ENCODE measurements at places on chromosomes 2 and 18.
A peak's percentile ranks its signal among the peaks of the same experiment; 100 is the strongest.

- no peak for DNase-seq
Observed at GRCh38 chr2:101512993-101513392, 38.1 kb upstream of the RFX8 start.

GRCh38 chr18:42326752-42327151 lies 371.7 kb downstream of the PIK3C3 start:
- no peak for DNase-seq

DNA sequence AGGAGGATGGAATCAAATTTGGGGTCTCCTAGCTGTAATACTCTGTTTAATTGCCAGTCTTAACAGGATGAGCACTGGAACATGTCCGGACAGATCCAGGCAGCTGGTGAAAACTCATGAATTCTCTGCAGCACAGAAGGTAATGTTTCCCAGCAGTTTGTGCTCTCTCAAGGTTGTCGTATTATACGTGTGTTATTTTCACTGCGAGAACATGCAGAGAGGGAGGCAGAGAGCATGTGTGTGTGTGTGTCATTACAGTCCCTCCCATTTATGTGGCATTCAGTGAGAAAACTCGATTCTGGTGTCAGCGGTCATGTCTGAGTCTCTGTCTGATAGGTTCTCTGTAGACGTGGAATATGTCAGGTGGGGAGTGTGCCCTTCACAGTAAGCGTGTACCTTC lies 150.2 kb upstream of the POU3F3 start:
- DNase-seq: no peak

DNA sequence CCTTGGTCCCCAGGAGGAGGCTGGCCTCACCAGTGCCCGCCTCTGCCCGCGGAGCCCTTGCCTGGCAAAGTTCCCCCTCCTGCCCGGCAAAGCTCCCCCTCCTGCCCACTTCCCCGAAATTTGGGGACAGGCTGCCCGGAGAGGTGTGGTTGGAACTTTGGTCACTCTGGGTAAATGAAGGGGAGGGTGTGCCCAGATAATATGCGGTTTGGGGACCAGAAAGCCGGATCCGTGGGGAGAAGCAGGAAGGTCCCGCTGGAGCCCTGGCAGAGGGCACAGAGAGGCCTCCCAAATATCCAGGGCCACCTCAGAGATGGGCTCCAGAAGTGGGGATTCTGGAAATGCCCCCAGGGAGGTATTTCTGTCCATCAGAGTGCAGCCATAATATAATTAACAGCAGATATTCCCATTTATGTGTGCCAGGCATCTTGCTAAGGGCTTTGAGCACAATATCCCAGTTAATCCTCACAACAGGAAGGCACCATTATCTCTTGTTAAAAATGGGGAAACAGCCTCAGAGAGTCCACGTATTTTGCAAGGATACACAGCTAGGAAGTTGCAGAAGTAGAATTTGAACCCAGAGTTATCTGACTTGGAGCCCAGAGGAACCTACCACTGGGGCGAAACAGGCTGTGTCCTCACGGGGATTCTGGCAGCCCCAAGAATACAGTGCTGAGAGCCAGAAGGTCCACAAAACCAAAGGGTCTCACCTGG lies 914 bp downstream of the STEAP3 start:
- no peak for DNase-seq

GRCh38 chr2:96342085-96342484 lies 6.5 kb downstream of the NCAPH start:
- no peak for DNase-seq

DNA sequence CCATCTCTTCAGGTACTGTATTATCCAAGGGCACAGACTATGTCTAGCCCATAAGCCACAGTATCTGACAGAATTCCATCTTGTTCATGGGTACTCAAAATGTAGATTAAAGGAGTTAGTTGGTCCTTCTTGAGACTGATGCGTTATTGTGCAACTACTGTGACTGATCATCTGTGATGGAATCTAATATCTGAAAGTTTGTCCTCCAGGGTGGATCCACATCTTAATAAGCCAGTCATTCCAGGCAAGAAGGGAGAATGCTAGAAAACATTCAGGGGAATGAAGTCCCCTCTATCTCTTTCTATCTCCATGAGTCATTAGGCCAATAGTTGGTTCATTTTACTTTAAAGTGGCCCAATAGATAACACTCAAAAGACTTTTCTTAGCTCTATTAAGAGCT lies 252.6 kb downstream of the EXOC6B start:
- DNase-seq: no peak

GRCh38 chr2:4745056-4745991 lies 946.9 kb upstream of the SOX11 start:
- DNase-seq: no peak

DNA sequence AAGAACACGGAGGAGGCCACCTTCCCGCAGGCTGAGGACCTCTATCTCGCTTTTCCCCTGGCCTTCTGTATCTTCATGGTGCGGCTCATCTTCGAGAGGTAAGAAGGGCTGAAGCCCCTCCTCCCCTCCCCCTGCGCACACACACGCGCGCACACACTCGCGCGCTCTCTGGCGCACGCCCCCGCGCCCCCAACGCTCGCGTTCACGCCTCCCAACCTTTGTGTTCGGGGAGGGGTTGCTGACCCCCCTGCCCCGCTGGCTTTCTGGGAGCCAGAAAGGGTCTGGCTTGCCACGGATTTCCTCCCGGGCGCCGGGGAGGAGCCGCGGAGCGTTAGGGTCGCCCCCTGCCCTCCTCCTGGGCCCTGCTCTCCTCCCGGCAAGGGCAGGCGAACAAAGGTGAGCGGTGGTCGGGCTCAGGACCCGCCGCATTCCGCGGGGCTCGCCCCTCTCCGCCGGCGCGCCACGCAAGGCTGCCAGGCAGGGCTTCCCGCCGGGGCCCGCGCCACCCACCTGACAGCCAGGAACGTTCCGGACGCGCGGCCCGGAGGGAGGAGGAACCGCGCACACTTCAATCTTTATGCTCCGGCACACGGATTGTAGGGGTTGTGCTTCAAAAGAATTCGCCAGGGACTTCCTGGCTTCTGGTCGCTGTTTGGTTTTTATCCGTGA lies 583 bp downstream of the CERS6 start:
- DNase-seq: no peak

DNA sequence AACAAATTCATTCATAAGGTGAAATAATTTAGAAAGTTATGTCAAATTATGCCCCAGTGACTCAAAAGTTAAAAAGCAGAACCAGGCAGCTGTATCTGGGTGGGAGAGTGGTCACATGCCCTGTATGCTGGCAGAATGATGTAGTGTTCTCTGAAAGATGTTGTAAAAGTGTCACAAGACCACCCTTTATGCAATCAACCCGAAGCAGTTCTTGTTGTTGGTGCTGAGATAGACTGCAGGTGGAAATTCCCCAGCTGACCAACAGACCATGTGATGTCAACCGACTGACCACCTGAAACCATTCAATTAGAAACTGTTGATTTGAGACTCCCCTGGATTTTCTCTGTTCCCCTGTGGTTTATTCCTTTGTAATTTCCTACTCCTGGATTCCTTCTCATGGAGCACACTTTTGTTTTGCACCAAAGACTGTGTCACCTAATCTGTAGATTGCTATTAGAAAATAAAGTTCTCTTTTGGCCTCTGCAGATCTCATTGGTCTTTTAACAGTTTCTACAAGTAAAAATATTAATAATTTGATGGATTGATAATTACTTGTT lies 1341.3 kb upstream of the LRRTM1 start:
- DNase-seq: no peak

- DNase-seq: peak; percentile 21
Observed at GRCh38 chr2:170582751-170583463, 132.2 kb upstream of the SP5 start.

- DNase-seq: no peak
Observed at GRCh38 chr2:41735476-41735875, 312.3 kb upstream of the PKDCC start.

DNA sequence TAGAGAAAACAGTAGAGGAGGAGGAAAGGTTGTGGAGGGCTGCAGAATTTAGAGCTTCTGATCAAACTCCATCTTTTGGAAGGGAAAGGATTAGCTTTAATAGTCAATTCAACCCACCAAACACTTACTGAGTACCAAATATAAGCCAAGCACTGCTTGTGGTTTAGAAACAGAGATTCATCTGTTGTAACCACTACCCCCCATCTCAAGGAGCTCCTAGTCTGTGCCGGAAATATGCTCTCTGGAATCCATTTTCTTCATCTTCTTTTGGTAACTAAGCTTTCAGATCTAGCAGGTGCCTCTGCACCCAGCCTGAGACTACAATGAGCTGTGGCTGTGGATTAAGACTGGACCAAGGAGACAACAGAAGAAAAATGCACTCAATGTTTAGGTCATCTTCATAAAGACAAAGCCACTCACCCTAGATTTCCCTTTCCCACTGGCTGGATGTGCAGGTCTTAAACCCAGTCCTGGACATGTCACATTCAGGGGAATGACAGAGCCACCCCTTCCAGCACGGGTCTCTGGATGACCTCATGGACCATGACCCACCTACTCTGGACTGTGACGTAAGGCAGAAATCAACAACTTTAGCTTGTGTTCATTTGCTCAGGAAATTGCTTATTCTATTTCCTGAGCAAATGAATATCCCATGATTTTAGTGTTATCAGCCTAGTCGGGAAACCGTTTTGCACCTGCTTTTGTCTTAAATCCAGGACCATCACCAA lies 52.9 kb downstream of the EPB41L3 start:
- no peak for DNase-seq

GRCh38 chr2:197615016-197615652 lies 60.3 kb downstream of the RFTN2 start:
- no peak for DNase-seq
